ENCODE measurements at places on chromosomes 7 and 10.

GRCh38 chr10:59143544-59143943 is 32.9 kb upstream of the PHYHIPL start:
- DNase-seq: no peak

- DNase-seq: no peak
Measured at GRCh38 chr10:117476281-117476680, 66.3 kb upstream of the EMX2 start.

DNA sequence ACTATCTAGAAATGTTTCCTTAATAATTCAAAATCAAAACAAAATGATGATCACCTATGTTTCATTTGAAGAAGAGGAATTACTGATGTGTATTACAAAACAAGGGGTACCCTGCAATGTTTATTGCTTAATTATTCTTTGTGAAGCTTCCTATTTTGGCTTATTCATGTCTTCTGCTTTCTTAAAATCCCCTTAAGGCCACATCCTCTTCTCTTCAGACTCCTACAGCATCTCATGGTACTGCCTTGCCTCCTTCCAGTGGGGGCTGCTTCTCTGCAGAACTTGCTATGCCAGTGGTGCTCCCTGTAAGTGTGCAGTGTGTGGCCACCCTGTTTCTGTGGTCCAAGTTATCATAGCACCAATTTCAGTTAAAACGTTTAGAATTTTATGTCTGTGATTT is 35.0 kb downstream of the CCDC146 start:
- DNase-seq: peak; percentile 66

- no peak for DNase-seq
Measured at GRCh38 chr7:37434529-37434928, 14.1 kb downstream of the ELMO1 start.

DNA sequence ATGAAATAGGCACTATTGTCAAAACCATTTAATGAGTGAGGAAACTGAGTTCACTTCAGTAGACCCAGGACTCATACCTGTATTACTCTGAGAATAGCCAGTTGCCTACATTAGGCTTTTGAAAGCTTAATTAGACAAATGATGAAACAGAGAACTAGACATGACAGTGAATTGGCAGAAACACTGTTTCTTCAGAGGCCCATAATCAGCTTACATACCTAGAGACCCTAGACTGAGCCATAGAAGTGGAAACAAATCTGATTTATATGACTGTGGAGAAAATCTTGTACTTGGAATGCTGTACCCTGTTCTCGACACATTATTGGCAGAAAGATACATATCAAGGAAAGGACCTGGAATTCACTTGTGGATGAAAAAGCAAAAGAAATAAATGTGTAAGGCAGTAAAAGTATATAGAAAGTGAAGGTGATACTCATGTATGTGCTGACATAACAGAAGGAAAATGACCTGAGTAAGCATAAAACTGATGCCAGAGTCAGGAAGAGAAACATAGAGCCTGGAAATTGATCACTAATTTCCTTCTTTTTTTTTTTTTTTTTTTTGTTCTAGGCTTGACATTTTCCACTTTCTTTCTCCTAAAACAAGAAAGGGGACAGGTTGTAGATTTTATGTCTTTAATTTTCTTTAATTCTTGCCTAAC is 251.5 kb downstream of the BICC1 start:
- no peak for DNase-seq

DNA sequence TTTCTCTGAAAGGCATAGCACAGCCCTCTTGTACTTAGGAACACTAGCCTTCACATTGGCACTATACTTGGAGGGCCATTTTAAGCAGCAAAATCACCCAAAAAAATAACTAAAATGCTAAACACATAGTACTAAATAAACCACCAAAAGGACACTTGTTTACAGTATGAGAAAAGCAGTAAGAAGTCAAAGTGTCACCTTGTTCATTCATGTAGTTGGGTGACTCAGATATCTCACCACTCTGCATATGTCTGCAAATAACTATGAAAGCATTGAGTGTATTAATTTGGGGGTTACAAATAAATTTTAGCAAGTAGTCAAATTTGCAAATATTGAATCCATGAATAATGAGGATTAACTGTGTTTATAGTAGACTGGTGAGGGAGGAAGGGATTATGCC is 107.6 kb downstream of the ELAPOR2 start:
- DNase-seq: no peak

GRCh38 chr10:72336259-72337038 is 18.3 kb downstream of the DNAJB12 start:
- DNase-seq: no peak

DNA sequence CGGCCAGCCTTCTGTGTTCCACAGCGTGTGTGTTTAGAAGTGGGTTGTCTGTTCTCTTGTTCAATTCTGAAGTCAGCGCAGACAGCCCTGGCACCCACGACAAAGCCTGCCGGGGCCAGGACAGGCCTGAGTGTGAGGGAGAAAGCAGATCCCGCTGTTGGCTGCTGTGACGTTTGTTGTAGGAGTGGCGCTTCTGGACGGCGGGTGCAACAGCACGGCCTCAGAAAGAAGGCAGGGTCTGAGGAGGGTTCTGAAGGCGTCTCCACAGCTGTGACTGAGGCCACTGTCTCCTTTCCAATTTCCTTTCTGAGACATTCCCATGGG is 76.2 kb downstream of the VIPR2 start:
- DNase-seq: no peak

DNA sequence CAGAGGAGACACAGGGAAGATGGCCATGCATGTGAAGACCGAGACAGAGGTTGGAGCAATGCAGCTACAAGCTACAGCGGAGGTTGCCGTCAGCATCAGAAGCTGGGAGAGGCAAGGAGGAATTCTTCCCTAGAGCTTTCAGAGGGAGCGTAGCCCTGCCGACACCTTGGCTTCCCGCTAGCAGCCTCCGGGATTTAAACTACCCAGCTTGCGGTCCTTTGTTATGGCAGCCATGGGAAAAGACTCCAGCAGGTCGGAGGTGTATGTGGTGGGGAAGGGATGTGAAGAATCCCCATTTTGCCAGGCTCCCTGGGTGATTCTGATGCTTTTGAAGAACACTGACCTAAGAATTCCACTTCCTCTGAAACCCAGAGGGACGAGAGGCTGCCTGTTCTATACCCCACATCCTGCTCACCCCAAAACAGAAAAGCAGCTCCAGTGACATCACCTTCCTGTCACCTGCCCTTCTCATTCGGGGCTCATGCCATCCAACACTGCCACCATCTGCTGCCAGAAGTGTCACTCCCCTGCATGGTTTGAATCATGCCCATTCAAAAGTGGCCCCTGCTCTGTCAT is 3.3 kb upstream of the SEPHS1 start:
- no peak for DNase-seq

DNA sequence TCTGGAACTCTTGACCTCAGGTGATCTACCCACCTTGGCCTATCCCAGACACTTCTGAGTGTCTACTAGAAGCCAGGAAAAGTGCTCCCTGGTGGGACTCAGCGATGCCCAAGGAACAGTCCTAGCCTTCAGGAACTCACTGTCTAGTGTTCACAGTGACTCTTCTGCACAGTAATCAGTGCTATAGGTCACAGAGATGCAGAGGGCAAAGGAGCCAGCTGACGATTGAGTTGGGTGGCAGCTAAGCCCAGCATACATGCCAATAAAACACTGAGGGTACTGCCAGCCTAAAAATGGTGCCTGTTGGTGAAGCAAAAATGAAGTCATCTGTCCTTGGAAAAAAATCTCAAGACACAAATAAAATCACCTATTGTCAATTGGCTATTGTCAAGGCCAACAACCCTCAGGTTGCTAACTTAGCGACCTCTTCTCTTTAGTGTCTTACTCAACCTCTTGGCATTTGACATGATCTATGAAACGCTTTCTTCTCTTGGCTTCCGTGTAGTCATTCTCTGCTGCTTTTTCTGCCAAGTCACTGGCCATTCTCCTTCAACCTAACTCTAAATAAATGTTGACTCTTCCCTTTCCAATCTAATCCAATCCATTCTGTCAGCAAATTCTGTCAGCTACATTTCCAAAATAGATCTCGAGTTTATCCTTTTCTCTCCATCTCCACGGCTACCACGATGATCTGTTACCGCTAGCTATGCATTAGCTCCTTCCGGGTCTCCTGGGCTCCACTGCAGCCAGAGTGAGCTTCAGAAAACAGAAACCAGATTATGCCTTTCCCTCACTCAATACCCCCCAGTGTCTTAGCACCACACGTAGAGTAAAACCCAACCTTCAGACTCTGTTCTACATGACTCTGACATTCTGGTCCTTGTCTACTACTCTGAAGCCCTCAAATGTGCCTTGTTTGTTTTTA is 99.2 kb downstream of the ATXN7L1 start:
- DNase-seq: no peak

GRCh38 chr7:143356414-143357050 is 6.0 kb downstream of the FAM131B start:
- DNase-seq: no peak

- DNase-seq: no peak
Measured at GRCh38 chr10:91787810-91788209, 10.4 kb upstream of the TNKS2 start.

- peak; percentile 36 for DNase-seq
Measured at GRCh38 chr10:89255793-89256192, 4.2 kb upstream of the LIPA start.

DNA sequence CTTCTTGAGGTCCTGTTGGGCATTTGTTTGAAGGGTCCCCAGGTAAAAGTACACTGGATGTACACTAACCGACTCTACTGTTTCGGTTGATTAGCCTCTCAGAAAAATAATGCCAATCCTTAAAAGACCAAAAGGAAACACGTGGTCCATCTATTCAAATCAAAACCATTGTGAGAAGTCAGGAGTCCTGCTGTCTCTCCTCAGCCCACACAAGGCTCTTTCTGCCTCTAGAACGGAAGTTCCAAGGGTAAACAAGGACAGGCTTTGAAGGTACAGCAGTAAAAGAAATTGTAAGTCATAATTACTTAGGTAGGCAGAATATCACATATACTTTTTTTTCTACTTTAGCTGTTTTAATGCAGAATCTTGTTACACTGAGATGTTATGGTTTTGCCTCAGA is 71.7 kb upstream of the TPK1 start:
- DNase-seq: no peak

DNA sequence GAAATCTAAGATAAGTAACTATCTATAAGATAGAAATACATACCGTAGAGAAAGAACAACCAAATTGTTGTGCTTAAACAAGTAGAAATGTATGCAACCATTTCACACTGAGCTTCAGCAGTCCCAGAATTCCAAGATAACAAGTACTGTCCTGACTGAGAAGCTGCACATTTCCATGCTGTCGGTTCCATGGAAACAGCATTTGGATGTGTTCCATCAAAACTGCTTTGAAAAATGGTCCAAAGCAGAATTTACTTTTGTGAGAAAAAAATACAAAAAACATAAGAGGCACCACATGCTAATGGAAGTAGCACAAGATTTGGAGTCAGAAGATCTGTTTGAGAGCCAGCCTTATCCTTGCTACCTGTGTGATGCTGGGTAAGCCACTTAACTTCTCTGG is 92.6 kb downstream of the MTERF1 start:
- DNase-seq: no peak
